ENCODE measurements at places on chromosomes 5 and 9.

GRCh38 chr5:64666078-64666477, 24.2 kb upstream of the SHISAL2B start:
- no peak for DNase-seq

DNA sequence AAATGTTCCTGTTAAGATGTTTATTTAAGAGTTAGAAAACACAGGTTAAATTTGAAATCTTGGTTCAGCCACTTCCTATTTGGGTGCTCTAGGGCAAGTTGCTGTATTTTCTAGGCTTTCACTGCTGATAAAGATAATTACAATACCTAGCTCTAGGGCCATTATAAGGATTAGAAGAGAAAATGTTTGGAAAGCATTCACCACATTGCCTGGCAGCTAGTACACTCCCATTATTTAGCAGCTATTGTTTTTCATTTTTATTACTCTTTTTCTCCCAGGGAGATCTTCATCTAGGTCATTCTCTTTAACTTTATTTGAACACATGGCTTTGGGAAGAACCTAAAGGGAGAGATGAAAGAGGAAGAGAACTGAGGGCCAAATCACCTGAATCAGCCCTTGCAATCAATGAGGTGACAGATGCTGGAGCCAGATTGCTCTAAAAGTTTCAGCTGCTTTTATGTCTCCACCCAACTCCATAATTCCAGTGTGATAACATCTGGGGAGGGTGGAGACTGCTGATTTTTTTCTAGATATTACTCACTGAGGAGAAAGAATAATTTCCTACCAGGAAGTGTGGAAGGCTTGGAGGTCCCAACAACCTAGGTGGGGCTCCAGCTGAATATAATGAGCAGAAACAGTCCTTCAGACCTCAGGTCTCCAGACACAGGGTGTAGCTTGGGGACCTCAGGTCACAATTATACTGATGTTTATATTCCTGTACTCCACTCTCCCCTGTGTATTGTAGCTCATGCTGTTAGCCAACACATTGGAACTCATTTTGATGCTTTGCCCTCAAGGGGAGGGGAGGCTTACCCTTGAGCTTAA, 640.0 kb downstream of the RAB3C start:
- DNase-seq: no peak

- no peak for DNase-seq
Measured at GRCh38 chr9:114318416-114318815, 4.5 kb upstream of the ORM1 start.

GRCh38 chr9:92735636-92736562, 28.7 kb downstream of the BICD2 start:
- no peak for DNase-seq

GRCh38 chr5:74556631-74557595, 83.6 kb downstream of the ENC1 start:
- no peak for DNase-seq

GRCh38 chr9:136124976-136125692, 6.5 kb upstream of the TMEM250 start:
- DNase-seq: no peak

DNA sequence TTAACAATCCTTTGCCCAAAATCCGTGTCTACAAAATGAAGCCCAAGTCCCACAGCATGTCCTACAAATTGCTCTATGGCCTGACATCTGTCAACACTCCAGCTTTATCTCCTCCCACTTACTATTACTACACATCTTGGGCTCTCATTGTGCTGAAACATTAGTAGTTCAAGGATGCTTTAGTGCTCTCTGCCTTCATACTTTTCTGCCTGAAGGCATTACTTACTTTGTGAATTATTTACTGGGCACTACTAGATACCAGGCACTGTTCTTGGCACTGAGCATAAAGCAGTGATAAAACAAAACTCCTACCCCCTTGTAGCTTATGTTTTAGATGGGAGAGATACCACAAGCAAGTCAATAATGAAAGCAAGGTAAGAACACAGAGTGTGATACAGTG, 113.4 kb downstream of the TTLL11 start:
- no peak for DNase-seq

GRCh38 chr5:91311697-91312501, 71.2 kb downstream of the ARRDC3 start:
- peak; percentile 23 for DNase-seq

- no peak for DNase-seq
Measured at GRCh38 chr9:113515862-113516261, 52.3 kb downstream of the RGS3 start.
